ENCODE measurements at places on chromosomes 1 and 21. TPM values are rescaled to one million over a fixed set of nuclear protein-coding genes. Genes with fewer than 3 reads are reported as not detected.

DNA sequence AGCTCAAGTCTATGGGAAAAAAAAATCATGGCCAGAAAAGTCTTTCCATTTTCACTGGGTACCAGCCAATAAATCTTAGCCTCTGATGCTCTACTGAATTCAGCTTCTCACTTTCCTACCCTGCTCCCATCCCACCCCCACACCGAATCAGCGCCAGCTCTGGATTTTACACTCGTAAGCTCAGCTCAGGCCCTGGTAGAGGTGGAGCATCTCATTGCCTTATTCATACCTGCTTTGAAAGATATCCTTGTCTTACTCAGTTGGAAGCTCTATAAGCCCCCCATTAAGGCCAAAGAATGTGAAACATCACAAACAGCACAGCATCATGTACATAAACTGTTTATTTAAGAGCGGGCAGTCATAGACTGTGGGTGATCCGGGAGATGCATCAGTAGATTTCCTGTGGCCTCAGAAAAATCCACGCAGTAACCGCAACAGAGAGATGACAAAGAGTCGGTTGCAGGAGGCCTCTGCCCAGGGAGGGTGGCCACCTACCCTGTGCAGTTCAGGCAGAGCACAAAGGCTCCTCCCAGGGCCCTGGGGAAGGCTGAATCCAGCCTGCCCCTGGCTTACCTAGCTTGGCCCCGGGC, 36.4 kb upstream of the ETS2 start:
- peak; percentile 97 for DNase-seq

DNA sequence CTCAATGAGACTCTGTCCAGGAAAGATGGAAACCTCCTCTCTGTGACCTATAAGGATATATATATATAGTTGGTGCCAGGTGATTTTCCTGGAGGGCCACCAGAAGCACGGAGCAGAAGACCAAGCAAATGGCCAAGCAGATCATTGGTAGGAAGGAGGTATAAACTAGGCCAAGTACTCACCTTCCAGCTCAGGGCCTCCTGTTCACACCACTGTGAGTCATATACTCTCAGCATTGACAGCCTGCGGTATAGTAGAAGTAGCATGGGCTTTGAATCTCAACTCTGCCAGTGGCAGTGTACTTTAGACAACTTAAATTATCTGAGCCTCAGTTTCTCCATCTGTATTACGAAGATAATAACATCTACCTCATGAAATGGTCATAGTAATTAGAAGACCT, 15.4 kb downstream of the IL12RB2 start:
- no peak for DNase-seq

- no peak for DNase-seq
Observed at GRCh38 chr1:113275691-113276090, 114.6 kb upstream of the MAGI3 start.

TUT4 gene
- total RNA-seq = 12.7 TPM

CD48 gene
- total RNA-seq = 0.05 TPM

DNA sequence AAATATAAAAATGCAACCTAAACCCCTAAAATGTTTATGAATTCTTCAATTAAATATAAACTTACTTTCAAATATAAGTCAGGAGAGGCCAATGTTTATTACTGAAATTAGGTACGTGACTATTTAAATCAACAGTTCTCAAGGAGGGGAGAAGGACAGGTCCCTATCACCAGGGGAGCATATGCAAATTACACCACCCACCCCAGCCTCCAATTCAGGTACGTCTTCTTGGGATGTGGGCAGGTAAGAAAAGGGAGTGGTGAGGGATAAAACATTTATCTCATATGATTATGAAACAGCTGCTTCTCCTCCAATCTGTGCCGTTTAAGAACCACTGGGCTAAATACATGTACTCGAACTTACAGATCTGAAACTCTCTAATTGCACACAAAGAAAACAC, 3.4 kb downstream of the COP1 start:
- DNase-seq = no peak

CLDN14 gene
- not detected for total RNA-seq

DNA sequence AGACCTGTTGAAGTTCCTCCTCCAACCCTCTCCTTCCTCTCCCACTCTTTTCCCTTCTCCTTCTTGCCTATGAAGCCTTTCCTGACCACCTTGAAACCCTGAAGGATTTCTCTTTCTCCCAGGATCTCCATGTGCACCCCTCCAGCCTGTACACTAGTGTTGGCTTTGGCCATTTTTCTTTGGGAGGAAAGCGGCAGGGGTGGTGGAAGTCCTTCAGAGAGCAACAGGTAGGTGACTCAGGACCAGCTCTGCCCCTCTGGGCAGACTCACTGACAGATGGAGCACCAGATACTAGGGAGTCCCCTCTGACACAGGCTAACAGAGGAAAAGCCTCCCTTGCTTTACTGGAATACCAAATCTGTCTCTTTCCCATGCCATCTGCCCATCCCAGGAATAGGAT, 4.6 kb downstream of the SLC26A9 start:
- DNase-seq = no peak

DNA sequence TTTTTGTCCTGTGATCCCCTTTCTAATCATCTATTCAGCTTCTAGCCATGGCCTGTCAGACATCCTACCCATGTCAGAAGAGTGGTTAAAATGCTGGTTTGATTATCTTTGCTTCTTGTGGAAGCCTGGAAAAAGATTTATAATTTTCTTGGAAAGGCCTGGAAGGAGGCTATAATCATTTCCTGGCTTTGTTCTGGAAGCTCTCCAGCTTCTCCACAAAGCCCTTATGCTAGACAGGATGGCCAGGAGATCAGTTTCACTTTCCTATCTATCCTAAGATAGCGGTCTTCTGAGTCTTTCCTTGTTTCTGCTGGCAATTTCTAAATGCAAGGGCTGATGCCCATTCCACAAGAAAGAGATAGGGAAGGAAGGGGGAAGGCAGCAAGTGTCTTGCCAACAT, 90.9 kb upstream of the SLC44A3 start:
- peak; percentile 89 for DNase-seq

Measured in M059J (cell line).